ENCODE measurements at places on chromosomes 6 and 20. TPM values are rescaled to one million over a fixed set of nuclear protein-coding genes. Genes with fewer than 3 reads are reported as not detected.

SLC32A1 gene
- not detected for total RNA-seq

HDGFL1 gene
- total RNA-seq, result not detected

CNR1 gene
- total RNA-seq, result not detected

SYTL3 gene
- total RNA-seq, result 0.41 TPM
